ENCODE measurements at places on chromosomes 1 and 21.

- no peak for DNase-seq
Measured at GRCh38 chr1:46761740-46762139, 37.1 kb upstream of the CYP4B1 start.

DNA sequence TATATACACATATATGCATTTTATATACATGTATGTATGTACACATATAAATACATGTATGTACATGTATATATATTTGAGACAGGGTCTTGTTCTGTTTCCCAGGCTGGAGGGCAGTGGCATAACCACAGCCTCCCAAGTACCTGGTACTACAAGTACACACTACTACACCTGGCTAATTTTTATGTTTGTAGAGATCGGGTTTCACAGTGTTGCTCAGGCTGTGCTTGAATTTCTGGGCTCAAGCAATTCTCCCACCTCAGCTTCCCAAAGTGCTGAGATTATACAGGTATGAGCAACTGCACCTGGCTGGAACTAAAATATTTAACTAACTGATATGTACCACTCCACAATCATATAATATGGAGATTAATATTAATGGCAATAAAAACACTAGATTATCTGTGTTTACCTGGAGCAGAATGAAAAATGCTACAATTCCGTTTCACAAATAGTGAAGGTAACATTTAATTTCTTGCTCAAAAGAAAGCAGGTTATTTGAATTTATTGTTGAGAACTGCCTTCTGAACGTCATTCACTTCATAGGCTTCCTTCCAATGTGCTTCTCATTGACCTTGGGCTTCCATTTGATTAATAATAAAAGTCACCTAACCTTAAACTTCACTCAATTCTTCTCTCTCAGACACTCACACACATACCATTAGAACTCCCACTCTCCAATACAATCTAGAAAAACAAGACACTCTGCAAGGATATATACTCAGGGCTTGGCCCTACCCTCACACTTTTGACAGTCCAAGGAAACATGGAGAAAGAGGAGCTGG lies 57.0 kb downstream of the PTGER3 start:
- DNase-seq, result no peak

DNA sequence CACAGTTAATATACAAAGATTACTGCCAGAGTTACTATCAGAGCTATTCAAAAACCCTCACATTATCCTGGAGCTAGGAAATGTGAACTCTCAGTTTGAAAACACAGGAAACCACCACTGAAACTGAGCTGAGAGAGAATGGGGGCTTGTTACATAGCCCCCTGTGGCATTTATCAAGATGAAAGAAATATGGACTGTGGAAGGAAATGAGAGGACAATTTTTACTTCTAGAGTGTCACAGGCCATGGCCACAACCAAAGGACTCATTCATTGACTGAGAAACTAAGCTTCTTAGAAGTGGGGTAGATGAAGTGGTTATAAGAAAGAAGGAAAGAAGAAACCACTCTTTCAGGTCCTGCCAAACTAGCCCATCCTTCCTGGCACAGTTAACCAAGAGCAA lies 25.3 kb downstream of the DSTYK start:
- DNase-seq, result no peak

GRCh38 chr21:45948576-45949141 lies 32.9 kb upstream of the COL6A1 start:
- no peak for DNase-seq

- DNase-seq, result no peak
Measured at GRCh38 chr1:33161061-33161681, 20.7 kb downstream of the TRIM62 start.

DNA sequence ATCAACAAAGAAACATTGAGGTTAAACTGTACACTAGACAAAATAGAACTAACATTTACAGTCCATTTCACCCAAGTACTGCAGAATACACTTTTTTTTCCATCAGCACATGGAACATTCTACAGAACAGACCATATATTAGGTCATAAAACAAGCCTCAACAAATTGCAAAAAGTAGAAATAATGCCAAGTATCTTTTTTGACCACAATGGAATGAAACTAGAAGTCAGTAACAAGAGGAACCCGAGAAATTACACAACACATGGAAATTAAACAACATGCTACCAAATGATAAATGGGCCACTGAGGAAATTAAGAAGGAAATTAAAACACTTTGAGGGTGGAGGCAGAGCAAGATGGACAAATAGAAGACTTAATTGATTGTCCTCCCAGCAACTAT lies 8.4 kb upstream of the C1orf185 start:
- no peak for DNase-seq

- DNase-seq, result no peak
Measured at GRCh38 chr21:44432841-44433790, 22.2 kb upstream of the LRRC3 start.

GRCh38 chr1:27952147-27952546 lies 7.6 kb upstream of the XKR8 start:
- no peak for DNase-seq

Measured in HuH-7 (cell line).